ENCODE measurements at places on chromosomes 4 and X.

GRCh38 chr4:154492288-154492687 is 689 bp upstream of the DCHS2 start:
- DNase-seq, result no peak

GRCh38 chr4:90317785-90318184 is 190.6 kb downstream of the CCSER1 start:
- DNase-seq, result no peak

DNA sequence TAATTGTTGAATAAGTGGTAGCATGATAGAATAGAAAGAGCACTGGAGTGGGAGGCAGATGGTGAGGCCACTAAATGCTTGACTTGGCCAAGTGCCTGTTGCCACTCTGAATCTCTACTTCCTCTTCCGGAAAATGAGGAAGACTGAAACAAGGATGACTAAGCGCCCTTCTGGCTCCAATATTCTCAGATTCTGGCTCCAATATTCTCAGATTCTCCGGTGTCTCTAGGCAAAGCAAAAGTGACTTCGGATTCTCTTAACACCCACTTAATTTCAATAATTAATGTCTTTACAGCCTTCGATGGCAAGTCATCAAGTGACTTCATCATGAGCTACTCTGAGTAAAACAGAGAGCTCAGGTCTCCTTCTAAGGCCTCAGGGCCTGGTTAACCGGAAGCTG is 402.2 kb upstream of the FGF13 start:
- no peak for DNase-seq

GRCh38 chr4:189779281-189779980 is 161.2 kb upstream of the FRG1 start:
- no peak for DNase-seq

DNA sequence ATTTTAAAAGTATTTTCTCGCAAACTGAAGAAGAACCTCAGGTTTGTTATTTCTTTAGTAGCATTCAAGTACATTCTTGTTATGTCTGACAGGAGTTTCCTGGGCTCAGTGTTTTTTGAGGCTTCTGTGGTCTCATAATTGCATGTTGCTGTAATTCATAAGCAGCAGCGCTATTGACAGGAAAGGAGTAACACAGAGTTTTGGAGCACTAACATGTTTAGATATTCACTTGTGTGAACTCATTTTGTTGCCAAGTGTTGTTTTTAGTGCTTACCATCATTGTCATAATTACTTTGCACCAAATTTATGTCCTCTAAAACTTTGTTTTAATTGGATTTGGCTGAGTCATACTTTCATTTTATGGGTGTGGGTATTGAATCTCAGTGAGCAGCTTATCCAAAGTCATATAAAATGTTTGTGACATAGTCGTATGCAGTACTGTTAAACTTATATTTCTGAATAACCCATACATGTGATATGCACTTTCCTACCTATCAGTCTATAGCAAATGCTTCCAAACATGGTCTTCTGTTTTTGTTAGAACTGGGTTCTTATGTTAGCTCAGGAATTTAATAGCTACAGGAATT is 358.7 kb upstream of the CTSO start:
- no peak for DNase-seq

DNA sequence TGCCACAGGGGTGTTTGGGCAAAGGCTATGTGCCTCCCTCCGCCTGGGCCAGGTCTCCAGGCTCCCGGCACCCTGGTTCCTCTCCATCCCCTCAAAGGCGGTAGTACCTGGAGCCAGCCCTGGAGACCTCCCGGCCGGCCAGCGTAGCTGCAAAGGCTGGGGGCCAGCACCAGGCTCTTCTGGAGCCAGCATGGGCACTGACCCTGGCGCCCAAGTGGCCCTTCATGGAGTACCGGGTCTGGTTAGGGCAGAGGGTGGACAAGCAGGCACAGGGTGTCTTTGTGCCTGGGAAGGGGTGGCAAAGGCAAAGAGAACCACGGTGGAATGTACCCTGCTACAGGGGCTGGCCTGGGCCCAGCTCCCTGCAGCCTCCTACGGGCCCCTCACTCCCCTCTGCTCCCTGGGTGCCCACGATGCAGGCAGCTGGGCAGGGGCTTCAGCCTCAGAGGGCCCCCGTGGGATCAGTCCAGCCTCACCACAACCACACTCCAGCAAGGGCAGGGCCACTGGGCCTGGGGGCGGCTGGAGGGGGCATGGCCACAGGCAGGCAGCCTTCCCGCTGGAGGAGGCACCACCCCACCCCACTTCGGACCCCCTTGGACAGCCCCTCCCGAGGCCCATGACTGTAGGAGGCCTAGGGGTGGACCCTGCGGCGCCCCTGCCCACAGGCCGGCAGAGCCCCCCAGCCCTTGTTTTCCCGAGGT is 112.9 kb upstream of the NKX1-1 start:
- DNase-seq, result no peak

DNA sequence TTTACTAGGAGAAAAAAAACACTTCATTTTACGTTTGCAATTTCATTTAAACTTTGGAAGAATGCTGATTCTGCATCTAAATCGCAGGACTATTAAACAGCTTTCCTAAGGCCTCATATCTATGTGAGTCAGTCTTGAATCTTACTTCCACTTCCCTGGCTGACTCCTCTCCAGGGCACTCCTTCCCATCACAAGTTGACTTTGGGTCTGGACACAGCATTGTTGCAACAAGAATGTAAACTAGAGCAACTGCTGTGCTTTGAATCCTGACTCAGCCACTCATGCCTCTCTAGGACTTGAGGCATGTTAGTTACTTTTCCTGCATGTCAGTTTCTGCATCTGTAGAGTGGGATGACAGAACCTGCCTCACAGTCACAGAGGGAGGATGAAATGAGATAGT is 413.8 kb downstream of the FAT4 start:
- DNase-seq, result no peak

DNA sequence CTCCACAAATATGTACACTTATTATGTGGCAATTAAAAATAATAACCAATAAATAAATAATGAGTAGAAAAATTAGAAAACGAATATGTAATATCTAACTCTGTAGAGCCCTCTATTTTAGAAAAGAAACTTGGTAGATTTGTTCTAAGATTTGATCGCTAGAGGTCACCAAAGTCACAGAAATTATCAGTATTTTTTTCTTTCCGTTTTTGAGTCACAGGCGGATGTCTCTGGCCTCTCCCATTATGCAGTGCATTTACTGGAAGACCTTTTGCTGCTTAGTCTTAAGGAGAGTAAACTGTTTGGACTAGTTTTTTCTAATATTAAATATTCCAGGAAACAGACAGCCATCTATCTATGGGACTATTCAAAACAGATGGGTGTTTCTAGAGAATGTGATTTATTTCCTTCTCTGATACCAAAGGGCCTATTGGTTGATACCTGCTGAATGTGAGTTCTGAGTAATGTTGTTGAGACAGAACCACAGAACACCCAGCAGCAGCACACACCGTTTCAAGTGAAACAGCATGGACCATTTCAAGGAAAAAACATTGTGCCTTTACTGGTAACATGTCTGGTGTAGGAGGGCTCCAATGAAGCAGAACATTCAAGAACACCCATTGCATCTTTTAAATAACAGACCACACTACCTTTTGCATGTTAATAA is 34.0 kb upstream of the GYPA start:
- no peak for DNase-seq

DNA sequence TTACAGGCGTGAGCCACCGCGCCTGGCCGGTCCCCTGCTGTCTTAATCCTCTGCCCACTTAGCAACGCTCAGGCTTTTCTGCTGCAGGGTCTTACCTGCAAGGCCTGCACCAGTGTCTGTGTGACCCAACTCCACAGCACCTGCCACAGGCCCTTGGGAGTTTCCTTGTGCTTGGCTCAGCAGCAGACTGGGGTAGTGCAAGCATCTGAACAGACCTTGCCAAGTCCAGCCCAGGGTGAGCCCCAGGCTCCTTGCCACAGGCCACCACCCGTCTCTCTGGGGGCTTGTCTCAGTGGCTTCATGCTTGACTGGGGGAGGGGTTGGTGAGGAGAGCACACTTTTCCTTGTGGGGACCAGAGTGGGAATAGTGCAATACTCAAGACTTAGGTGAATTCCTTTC is 87.0 kb downstream of the FAM193A start:
- DNase-seq, result no peak

DNA sequence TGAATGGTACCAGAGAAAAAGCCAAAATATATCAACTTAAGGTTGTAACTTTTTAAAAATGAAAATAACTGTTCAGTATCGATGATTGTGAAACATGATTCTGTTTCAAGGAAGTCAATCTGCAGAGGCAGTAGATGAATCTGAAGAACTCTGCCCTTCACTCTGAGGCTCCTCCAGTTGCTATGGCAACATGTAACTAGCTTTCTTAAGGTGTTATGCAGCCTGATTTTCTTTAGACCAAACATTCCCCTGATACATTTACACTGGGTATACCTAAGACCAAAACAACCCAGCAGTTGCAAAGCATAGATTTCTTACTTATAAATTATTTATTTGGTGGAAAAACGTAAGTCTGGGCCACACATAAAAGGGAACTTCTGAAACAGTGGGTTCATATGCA is 133.6 kb upstream of the RASGEF1B start:
- no peak for DNase-seq

Data from cortex of kidney (tissue), 1 donor.